PC-3 (cell line): ENCODE measurements at places on chromosomes 1 and 21. TPM values are rescaled to one million over a fixed set of nuclear protein-coding genes. Genes with fewer than 3 reads are reported as not detected.

Gene IVL
- total RNA-seq, result 0.55 and 1.0 TPM in 2 replicates

Gene ZNF683
- total RNA-seq, result not detected in 2 replicates

Gene HES5
- total RNA-seq, result 0.84 and 1.8 TPM in 2 replicates

Gene PRDM16
- total RNA-seq, result 0.04 and 0.17 TPM in 2 replicates

Gene FAM72A
- total RNA-seq, result 18.6 and 20.2 TPM in 2 replicates

Gene C1orf56
- 2.8 and 3.8 TPM in 2 replicates for total RNA-seq

Gene KDF1
- total RNA-seq, result 21.7 and 22.9 TPM in 2 replicates
